ENCODE measurements at places on chromosomes 11 and 22. TPM values are rescaled to one million over a fixed set of nuclear protein-coding genes. Genes with fewer than 3 reads are reported as not detected.
A peak's percentile ranks its signal among the peaks of the same experiment; 100 is the strongest.

The CHCHD10 gene
- 172 TPM for total RNA-seq

GRCh38 chr11:200224-201003, 6.8 kb downstream of the BET1L start:
- peak; percentile 47 for DNase-seq

The SOX10 gene
- total RNA-seq: not detected

- no peak for DNase-seq
Measured at GRCh38 chr11:95605271-95605940, 184.2 kb downstream of the FAM76B start.

The TPBGL gene
- 0.09 TPM for total RNA-seq

- no peak for DNase-seq
Measured at GRCh38 chr11:66473608-66474515, 6.4 kb upstream of the DPP3 start.

GRCh38 chr22:46991666-46992065, 229.2 kb downstream of the TBC1D22A start:
- no peak for DNase-seq

- no peak for DNase-seq
Measured at GRCh38 chr11:130801333-130802122, 114.8 kb downstream of the SNX19 start.

- no peak for DNase-seq
Measured at GRCh38 chr11:62732830-62733229, 4.5 kb downstream of the TTC9C start.

DNA sequence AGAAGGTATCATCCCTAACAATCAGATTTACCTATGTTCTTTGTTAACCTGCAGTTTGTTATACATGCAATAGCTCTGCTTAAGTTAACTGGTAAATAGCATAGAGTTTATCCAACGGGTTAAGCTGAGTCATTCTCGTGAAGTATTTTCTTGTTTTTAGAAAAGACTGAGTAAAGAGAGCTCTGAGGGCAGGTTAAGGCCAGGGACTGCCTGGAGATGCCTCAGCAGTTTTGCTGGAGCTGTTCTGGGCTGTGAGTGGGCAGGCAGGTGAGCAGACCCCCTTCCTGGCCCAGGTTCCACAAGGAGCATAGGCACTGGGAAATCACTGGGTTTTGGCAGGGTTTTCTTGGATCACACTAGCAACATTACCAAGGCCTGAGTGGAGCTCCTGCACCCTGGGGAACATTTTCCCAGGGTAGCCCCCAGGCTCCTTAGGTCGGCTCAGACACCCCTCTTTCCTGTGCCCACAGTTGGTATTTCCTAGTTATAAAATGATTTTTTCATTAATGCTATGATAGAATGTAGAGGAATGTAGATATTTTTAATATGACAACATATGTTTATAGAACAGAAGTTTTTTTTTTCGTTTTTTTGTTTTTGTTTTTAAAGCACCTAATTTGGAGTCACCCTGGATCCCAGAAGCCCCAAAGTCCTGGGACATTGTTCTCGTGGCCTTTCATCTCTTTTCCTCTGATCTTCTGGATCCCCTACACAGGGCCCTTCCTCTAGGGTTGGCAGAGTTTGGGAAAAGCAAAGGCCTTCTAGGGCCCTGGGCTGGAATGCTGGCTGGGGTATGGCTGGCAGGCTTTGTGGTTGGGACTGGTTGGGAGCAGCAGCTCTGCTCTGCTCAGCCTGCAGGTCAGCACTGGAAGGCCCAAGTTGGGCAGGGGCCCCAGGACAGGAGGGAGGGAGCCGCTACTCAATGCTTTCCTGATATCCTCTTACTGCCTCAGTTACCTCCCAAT, 26.7 kb downstream of the IRAG1 start:
- DNase-seq: no peak

GRCh38 chr11:64864473-64865285, 13.7 kb downstream of the EHD1 start:
- no peak for DNase-seq

The PANX3 gene
- not detected for total RNA-seq

The CPT1B gene
- total RNA-seq: 43.6 TPM
